ENCODE measurements at places on chromosomes 1 and 21.

DNA sequence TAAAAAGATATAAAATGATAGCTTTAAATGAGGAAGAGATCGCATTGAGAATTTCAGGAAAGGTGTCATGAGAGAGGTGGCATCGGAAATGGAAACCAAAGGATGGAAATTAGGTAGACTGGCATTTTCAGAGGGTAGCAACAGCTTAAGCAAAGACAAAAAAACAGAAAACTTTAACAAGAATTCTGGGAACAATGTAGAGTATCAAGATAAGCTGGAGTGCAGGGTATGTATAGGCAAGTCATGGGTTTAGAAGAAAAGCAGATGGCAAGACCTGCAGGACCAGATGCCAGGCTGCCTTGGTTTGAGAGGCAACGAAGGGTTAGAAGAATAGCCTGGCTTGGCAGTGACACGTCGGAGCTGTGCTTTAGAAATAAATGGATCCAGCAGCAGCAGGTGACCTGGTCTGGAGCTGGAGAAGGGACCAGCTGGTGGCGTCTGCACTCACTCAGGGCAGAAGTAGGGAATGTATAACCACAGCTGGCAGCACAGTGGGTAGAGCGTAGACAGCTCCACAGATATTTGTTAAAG is 149.4 kb upstream of the TIAM1 start:
- no peak for DNase-seq

DNA sequence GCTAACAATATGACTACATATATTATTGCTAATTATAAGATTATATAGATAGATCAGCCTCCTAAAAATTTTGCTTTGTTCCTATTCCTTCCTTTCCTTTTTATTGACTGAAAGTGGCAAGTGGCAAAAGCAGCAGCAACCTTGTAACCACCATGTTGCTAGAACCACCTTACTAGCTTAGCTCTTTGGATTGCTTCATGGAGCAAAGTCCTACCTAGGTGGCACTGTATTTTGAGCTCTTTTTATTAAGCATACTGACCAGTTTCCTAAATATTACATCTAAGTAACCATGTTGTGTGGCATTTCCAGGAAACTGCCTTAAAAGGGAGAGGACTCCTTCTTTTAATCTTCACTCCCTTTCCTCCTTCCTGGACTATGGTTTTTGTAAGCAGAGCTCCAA is 90.8 kb downstream of the UCHL5 start:
- no peak for DNase-seq

DNA sequence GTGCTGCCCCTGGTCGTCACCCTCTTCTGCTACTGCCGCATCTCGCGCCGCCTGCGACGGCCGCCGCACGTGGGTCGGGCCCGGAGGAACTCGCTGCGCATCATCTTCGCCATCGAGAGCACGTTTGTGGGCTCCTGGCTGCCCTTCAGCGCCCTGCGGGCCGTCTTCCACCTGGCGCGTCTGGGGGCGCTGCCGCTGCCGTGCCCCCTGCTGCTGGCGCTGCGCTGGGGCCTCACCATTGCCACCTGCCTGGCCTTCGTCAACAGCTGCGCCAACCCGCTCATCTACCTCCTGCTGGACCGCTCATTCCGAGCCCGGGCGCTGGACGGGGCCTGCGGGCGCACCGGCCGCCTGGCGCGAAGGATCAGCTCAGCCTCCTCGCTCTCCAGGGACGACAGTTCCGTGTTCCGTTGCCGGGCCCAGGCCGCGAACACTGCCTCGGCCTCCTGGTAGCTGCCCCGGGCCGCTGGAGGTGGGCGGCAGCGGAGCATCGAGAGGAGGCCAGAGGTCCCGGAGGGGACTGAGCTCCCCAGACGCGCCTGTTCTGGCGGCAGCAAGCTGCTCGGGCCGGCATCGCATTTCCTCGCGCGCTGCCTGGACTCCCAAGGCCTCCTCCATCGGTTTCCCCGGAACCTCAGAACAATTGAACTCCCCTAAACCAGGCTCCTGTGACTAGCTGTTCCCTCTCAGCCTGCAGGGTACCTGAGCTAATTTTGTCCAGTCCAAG is 1.1 kb downstream of the GPR25 start:
- no peak for DNase-seq

- no peak for DNase-seq
Observed at GRCh38 chr1:152770411-152770810, 4.5 kb upstream of the LCE1F start.

GRCh38 chr21:32641710-32642698 is 29.8 kb upstream of the CFAP298 start:
- DNase-seq = no peak

DNA sequence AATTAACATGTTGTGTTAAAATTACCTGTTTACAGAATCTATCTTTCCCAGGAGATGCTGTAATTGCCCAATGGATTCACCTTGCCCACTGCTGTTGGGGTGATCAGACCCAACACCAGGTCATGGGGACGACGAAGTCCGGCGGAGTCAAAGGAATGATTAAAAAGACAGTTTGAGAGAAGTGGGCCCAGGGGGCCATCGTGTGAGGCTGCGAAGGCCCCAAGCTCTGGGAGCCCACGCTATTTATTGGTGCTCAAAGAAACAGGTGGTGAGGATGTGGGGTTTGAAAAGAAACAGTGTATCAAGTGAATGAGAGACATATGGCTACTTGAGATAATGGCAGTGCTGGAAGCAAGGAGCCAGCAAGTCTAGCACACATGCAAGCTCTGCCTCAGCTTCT is 16.3 kb upstream of the L1TD1 start:
- no peak for DNase-seq

DNA sequence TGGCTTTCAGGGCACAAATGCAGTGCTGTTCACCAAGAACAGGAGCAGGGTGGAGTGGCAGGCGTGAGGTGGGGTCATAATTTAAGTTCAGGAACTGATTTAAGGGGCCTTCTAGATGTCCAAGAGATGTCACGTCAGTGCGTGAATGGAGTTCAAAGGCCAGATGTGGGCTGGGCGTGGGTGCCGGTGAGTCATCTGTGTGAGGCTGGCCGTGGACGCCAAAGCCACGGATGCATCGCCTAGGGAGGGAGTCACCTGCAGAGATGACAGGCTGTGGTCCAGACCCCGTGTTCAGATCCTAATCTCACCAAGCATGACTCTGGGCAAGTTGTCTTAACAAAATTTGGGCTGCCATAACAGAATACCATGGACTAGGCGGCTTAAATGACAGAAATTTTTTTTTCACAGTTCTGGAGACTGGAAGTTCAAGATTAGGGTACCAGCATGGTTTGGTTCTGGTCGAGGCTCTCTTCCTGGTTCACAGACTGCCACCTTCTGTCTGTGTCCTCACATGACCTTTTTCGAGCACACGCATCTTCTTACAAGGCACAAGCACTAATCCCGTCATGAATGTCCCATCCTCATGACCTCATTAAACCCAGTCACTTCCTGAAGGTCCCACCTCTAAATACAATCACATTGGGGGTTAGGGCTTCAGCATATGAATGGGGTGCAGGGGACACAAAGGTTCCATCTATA is 109.6 kb downstream of the PRDM2 start:
- DNase-seq = no peak

DNA sequence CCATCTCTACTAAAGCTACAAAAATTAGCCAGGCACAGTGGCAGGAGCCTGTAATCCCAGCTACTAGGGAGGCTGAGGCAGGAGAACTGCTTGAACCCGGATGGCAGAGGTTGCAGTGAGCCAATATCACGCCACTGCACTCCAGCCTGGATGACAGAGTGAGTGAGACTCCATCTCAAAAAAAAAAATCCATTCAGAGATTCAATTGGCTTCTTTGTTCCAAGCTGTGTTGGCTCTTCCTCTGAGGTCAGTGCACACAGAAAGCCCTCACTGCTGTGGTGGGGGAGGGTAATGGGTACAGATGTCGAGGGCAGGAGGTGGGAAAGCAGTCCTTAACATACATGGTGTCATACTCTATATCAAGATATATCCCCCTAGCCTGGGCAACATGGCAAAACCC is 14.7 kb downstream of the TIE1 start:
- no peak for DNase-seq

GRCh38 chr1:96418969-96419368 is 302.6 kb upstream of the PTBP2 start:
- no peak for DNase-seq
